ENCODE measurements at places on chromosomes 12 and 14.

- DNase-seq, result no peak
Observed at GRCh38 chr14:38611928-38612327, 356.0 kb upstream of the CLEC14A start.

DNA sequence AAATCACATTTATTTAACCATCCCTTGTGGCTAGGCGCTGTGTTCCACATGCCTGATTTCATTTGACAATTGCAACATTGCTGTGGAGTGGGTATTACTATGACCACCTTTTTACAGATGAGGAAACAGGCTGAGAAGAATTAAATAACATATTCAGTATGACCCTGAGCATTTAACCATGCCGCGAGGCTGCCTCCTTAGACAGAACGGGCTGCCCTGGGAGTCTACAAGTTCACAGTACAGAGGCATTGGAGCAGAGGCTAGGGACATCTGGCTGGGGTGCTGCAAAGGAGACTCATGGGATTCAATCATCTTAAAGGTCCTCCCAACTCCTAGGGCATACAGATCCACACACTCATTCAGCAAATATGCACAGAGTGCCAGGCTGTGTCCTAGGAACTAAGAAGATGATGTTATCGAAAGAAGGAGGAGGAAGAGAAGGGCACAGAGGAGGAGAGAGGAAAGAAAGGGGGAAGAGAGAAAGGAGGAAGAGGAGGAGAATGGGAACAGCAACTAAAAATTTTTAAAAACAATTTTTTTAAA lies 164.7 kb upstream of the CCND2 start:
- DNase-seq, result no peak

- no peak for DNase-seq
Observed at GRCh38 chr12:99151744-99152143, 495.8 kb upstream of the GARIN6 start.

DNA sequence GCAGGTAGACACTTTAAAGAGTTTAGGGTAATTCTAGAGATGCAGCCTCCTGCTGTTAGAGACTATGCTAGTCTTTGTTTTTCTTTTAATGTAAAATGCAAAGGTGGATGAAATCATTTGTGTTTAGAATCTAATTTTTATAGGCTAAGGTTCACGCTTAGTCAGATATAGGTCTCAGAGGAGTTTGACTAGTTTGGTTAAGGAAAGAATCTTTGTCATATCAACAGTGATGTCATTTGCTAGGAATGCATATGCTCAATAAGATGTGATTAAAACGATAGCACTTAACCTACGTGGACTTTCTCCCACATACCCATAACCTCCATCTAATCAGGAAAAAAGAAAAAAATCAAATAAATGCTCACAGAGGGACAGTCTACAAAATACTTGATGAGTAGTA lies 859.3 kb upstream of the ATXN7L3B start:
- no peak for DNase-seq

DNA sequence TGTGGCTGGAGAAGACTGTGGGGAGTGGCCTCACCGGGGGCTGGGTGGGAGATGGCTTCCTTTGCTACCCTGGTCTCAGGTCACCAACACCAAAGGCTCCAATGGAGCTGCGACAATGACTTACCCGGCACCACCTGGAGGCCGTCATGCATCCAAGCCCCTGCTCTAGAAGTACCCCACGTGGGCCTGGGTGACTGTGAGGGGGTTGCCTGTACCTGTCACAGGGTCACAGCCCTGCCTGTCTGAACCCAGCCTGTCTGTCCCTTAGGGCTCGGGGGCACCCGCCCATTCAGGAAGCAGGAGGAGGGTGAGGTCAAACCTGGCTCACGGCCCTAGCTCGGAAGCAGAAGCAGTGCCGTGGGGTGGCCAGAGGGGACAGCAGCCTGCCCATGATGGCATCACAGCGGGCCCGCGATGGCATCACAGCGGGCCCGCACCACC lies 18.9 kb downstream of the ABCB9 start:
- no peak for DNase-seq

DNA sequence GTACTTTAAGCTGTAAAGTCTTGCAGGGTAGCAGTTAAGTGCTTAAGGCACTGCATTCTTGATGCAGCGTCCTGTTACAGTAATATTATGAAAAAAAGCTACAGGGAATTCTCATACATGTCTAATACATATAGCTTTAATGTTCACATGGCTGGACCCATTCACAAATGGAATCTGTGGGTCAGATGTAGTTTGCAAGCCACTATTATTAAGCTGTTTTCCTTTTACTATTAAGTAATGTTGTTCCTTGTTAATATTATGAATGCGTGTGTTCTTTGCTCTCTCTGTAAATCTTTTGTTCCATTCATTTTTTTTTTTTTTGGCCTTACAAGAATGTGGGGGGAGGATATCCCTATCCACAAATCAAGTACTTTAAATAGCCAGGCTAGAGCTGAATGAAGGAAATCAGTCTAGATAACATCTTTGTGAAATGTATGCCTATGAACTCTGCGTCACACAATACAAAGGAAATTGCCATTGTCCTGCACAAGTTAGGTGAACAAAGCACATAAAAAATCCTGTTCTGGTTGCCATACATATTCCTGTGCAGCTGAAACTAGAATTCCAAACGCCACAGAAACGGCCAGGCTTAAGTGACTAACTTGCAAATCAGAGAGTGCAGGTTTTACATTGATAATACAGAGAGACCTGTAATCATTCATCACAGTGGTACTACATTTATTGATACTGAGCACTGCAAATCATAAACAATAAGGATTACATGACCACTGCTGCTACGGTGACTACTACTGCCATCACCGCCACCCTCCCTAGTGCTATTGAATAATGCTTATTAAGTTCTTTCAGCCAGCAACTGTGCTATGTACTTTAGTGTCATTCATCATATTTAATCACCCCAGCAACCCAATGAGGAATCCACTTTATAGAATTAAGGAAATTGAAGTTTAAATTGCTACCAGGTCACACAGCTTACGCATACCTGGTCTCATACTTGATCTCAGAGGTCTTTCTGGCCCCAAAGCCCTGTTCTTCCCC lies 111.9 kb downstream of the HMGA2 start:
- no peak for DNase-seq

GRCh38 chr14:82414853-82415539 lies 881.3 kb upstream of the SEL1L start:
- DNase-seq, result no peak

DNA sequence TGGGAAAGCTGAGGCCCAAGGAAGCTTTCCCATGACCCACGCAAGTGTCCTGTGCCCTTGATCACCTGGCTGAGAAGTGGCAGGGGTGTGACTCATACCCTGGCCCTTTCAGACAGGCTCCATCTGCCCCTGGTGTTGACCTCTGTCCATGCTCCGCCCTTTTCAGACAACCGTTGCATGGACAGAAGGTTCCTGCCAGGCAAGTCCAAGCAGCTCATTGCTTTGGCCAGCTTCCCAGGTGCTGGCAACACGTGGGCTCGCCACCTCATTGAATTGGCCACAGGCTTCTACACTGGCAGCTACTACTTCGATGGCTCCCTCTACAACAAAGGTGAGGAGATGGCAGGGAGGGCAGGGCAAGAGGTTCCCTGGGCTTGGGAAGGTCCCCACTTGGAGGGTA lies 103.5 kb downstream of the WSCD2 start:
- no peak for DNase-seq

GRCh38 chr12:47267571-47267970 lies 187.8 kb upstream of the AMIGO2 start:
- no peak for DNase-seq

DNA sequence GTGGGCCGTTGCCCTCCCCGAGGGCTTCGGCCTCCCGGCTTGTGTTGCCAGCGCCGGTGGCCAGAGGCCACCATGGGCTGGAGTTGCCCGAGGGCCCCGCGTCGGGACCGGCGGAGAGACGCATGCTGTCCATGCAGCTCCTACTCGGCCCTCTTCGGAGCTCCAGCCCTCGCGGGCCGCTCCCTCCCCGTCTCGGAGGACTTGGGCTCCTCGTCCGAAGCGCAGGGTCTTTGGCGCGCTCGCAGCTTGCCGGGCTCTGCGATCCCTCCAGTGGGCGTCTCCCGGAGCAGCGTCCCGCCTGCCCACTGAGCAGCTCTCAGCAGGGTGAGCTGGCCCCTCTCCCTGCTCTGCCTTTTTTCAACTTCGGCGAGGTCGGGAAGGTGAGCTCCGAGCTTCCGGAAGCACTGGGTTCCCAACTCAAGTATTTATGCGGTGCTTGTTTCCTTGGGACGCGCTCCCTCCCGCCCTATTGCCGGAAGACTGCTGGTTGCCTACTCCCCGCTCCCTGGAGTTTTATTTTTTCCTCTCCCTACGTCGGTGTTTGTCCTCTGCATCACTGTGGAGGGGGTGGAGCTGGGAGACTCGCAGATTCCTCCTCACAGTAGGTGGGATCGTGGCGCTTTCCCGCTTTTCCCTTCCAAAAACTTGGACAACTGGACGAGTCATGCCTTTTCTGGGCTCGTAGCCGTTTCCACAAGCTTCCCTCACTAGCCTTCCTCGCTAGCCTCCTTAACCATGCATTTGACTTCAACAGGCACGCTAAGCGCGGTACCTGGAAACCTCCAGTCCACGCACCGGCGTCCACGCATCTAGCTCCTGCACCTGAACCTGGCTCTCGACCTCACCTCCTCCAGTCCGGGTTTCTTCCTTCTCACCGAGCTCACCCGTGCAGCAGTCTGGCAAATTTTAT lies at the start of gene AVPR1A:
AVPR1A (minus strand) TSS at position 489 of the 910 bp plus-strand sequence; CDS start at position 124, 365 bp downstream.
- DNase-seq, result no peak

GRCh38 chr14:68501614-68502052 lies 291.2 kb downstream of the ZFP36L1 start:
- DNase-seq, result no peak

DNA sequence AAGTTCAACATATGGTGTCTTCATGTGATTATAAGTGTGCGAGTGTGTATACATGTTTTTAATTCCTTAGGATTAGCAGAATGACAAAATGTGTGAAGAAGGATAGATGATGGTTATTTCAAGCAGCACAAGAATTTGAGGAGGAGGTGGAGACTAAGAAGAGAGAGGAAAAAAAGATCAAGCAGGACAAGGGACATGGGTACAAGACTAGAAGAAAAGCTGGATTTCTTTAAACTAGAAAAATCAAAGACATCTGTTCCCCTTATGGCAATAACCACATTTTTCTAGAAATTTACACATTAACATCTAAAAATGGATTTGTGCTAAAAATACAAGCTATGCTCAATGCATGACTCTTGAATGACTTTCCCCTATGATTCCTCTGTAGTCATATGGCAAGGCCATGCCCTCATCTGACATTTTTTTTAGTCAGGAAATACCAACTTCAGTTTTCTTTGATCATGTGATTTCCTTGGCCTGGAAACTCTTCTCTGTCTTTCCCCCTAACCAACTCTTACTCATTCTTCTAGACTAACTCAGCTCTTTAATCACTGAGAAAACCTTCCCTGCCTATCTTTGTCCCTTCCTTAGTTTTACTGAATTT lies 435.8 kb downstream of the NRXN3 start:
- no peak for DNase-seq

Data from stimulated activated CD8-positive, alpha-beta memory T cell treated with anti-CD3 and anti-CD28 coated beads, Interleukin-4, amount 100 ng/mL, for 4 hours (primary cell).